Retina (tissue), 1 donor: ENCODE measurements at places on chromosomes 2 and 18.

GRCh38 chr2:183192343-183192742 is 68.1 kb downstream of the NUP35 start:
- no peak for DNase-seq

DNA sequence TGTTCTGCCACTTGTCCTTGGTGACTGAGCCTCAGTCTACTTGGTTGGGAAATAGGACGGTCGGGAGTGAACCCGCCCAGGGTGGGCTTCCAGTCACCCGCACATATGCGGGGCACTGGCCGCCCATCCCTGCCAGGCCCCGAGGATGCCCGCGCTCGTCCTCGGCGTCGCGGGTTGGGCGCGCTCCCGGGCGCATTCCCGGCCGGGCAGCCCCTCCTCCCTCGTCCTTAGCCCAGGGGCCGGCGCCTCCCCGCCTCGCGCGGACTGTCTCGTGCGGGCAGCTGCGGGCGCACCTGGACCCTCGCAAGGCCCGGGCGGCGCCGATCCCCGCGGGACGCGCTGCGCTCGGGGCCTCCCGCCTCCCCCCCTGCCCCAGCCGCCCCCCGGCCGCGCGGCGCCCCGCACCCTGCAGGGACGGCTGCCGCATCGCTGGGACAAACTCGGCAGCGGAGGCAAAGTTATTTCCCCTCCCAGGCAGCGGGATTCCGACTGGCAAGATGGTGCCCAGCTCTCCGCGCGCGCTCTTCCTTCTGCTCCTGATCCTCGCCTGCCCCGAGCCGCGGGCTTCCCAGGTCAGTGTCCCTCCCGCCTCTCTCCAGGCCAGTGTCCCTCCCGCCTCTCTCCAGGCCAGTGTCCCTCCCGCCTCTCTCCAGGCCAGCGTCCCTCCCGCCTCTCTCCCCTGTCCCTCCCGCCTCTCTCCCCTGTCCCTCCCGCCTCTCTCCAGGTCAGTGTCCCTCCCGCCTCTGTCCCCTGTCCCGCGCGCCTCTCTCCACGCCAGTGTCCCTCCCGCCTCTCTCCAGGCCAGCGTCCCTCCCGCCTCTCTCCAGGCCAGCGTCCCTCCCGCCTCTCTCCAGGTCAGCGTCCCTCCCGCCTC is at the start of gene FBLN7:
FBLN7 (plus strand) TSS at position 227 of the 874 bp plus-strand sequence; CDS start at position 498, 271 bp downstream.
- peak; percentile 64 for DNase-seq

- no peak for DNase-seq
Observed at GRCh38 chr2:100589527-100589926, 26.7 kb downstream of the PDCL3 start.

DNA sequence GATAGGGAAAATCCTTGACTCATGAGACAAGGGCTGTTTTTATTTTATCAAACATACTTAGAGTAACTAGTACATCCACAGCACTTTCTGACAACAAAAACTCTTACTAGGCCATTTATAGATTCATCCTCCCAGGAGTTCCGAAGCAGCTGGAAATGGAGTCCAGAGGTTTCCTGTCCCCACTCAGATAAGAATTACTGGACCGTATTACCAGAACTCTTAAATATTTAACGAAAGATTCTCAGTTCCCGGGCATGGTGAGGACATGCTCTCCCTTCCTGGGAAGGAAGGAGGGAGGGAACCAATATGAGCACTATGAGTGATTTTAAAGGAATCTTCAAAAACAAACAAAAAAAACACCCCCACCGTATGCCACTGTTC is 41.2 kb downstream of the AKAIN1 start:
- peak; percentile 12 for DNase-seq

- peak; percentile 10 for DNase-seq
Observed at GRCh38 chr2:47373747-47374146, 29.2 kb upstream of the MSH2 start.

DNA sequence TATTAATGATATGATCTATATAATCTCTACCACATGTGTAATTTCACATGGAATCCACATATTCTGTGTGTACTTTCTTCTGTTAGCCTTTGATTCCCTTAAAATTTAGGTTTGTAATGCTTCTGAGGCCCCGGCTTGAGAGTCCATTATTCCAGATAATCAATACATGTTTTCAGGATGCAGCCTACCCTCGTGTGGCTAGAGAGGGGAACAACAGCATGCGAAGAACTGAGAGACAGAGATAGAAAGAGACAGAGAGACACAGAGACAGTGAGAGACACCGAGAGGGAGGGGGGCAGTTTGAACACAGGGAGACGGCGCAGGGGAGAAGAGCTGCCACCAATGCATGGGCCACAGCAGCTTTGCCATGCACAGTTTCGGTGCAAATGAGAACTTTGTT is 185.4 kb downstream of the SNTG2 start:
- no peak for DNase-seq

GRCh38 chr2:49162151-49162550 is 7.8 kb upstream of the FSHR start:
- no peak for DNase-seq

DNA sequence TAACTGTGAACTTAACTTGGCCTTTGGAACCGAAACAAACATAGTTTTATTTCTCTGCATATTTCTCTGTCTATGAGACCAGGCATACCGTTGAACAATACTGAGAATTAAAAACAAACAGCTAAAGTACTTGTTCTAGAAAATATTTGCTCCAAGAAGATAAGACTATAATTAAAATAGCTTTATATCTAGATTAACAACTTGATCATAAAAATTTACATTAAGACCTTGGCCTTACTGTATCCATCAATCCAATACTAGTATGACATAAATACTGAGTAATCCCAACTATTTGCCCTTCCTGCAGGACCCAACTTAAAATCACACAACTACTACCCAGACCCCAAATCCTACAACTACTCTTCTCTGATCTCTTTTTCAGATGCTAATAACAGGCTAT is 260.9 kb downstream of the RIT2 start:
- no peak for DNase-seq

GRCh38 chr18:8754995-8755960 is 49.9 kb downstream of the MTCL1 start:
- DNase-seq, result no peak

- DNase-seq, result no peak
Observed at GRCh38 chr18:73893880-73894279, 253.8 kb downstream of the FBXO15 start.

DNA sequence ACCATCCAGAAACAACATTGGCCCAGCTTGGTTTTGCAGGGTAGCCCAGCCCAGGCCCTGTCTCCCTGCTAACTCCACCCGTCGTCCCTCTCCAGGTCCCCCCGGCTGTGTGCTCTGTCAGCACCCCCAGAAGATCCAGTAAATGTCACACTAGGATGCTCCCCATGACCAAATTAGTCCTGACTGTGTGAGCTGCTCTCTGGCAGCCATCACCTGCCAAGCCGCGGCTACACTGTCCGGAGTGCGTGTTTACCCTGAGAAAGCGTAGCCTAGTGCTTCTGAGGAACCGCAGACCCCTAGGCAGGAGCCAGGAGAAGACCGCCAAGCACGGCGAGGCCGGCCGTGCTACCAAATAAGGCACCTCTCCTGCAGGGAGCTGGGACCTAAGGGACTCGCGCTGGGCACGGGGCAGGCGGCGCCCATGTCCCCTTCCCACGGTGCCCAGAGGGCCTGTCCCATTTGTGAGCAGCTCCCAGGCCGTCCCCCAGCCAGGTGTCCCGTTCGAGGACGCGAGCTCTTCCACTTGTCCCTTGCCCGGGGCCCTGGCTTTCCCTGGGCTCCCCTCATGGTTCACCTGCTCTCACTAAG is 849.9 kb downstream of the RNF144A start:
- DNase-seq, result no peak

DNA sequence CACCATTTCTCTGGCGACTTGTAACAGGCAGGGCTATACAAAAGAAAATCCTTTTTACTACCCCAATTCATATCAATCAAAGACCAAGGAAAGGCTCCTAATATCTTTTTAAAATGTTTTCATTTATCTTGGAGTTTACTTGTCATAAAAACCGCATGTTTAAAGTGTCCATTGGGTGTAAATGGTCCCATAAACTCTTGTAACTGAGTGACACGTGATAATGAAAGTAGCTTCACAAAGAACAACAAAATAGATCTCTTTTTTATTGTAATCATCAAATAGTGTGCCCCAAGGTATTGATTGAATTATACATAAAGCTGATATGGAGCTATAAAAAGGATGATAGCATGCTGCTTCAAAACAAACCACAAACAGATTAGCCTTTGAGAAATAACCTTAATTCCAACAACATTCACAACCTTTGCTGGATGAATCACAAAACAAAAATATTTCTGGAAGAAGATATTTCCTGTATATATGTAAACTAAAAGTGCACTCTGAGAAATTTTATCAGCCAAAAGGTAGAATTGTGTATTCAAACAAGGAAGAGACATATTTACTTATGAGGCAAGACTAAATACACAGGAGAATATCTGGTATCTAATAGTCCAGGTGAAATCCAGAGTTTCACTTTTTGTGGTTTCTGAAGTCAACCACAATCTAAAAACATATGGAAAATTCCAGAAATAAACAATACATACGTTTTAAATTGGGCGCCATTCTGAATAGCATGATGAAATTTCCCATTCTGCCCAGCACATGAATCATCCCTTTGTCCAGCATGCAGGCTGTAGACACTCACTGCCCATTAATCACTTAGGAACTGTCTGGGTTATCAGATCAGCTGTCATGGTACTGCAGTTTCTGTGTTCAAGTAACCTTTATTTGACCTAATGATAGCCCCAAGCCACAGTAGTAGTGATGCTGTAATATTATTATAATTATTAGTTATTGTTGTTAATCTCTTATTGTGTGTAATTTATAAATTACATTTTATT is 237.5 kb downstream of the PIK3C3 start:
- no peak for DNase-seq

GRCh38 chr2:74385396-74385795 is 5.3 kb upstream of the DCTN1 start:
- DNase-seq, result peak; percentile 59

DNA sequence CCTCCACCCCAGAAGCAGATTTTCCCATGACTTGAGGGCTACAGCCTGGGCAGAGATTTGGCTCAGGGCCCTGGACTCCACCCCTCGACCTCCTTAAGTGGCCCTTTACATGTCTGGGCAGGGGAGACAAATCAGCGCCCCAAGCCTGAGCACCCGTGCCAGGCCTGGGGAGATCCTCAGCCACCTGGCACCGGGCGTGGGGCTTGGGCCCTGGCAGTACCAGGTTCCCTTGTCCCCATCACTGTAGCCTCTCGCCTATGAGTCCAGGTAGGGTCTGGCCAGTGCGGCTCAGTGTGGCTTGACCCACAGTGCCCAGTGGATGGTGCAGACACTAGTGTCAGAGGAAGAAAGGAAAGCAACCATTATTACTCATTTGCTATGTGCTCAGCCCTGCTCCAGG is 22.0 kb upstream of the DNMT3A start:
- no peak for DNase-seq

- DNase-seq, result no peak
Observed at GRCh38 chr2:70817284-70817954, 3.0 kb downstream of the CLEC4F start.

DNA sequence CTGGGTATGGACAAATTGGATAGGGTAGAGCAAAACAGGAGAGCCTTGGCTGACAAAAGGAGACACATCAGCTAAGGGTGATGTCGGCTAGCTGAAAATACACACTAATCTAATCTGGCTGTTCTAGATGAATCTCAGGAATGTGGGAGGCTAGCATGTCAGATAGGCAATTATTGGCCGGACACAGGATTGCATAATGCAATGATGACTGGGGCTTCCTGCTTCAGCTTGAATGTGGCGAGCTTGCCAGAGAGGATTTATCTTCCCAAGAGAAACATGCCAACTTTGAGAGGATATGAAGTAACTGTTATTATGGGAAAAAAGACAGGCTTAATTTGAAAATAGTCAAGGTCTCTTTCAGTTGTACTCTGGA is 102.4 kb downstream of the TRIB2 start:
- no peak for DNase-seq

GRCh38 chr18:66316701-66317100 is 287.2 kb downstream of the CDH19 start:
- DNase-seq, result no peak

- DNase-seq, result no peak
Observed at GRCh38 chr18:78378403-78378802, 601.2 kb upstream of the SALL3 start.

GRCh38 chr2:69385443-69386151 is 1.4 kb downstream of the GFPT1 start:
- DNase-seq, result no peak

DNA sequence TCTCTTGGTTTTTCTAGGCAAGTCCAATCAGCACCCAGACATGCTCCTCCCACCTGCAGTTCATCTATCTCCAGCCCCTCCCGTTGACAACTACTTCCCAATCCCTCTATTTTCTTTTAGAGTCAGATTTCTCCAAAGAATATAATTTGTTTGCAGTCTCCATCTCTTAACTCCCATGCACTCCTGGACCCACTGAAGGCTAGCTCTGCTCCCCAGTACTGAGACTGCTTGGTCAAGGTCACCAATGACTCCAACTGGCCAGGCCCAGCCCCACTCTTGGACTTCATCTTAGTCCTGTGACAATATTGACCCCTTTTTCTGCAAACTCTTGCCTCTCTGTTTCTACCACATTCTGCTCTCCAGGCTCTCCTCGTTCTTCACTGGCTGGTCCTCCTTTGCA is 62.0 kb downstream of the BCL2L11 start:
- no peak for DNase-seq

DNA sequence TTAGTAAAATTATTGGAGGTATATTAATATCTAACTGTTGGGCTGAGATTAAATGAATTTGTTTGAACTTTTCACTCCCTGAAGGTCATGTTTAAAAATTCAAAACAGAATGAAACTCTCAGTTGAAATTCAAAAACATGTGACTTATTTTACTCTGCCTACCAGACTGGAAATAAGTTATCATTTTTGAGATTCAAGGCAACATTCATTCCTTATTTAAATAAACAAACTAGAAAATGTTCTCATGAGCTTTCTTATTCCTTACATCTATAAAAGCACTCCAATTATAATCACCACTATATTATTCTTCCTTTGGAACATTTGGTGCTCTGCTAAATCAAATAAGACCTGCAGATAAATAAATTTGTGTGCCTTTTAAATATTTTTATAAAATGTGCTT is 217.8 kb downstream of the CDH2 start:
- DNase-seq, result no peak

GRCh38 chr2:64608867-64609226 is 44.9 kb downstream of the SERTAD2 start:
- no peak for DNase-seq

DNA sequence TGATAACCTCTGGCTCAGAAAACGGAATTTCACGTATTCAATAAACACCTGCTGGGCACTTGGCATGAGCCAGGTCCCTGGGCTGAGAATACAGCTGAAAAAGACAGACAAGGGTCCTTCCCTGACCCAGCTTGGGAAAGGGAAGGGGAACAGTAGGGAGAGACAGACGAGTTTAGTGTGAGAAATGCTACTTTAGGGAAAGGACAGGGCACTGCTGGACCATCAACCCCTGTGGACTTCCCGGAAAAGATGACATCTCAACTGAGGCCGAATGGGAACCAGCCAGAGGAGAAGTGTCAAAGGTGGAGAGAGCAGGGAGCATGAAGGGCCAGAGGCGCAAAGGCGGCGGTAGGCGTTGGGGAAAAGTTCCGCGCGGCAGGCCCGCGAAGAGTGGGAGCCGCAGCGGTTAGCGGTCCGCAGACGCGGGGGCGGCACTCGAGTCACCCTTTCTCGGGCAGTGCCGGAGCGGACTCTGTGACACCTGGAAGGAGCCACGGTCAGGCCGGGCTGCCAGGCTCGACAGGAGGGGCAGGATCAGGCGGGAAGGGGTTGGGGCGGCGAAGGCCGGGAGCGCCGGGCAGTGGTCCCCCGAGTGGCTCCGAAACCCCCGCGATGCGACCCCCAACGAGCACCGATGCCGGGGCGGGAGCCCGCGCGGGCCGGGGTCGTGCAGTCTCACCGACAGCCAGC is 519 bp downstream of the TEX261 start:
- DNase-seq, result peak; percentile 54
